ENCODE measurements at places on chromosomes 4 and X.

GRCh38 chr4:89249313-89249712 is 58.3 kb downstream of the GPRIN3 start:
- DNase-seq, result no peak

- DNase-seq, result peak; percentile 27
These were observed 23.7 kb downstream of the ELF4 start for GRCh38 chrX:130086447-130087206.

DNA sequence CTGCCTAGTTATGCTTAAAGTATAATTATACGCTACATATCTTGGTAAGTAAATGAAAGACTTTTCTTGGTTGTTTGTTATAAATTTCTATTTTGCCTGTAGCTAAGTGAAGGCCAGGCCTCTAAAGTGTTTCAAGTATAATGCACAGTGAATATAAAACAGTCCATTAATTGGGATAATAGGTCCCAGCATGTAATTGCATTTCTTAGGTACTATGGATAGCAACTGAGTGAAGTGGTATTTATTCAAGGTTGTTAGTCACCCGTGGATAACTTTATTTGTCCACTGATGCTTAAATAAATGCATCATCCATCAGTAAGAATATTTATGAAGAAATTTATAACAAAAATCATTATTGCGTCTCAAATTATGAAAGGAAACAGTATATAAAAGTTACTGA is 59.1 kb downstream of the TEX13C start:
- DNase-seq, result no peak

DNA sequence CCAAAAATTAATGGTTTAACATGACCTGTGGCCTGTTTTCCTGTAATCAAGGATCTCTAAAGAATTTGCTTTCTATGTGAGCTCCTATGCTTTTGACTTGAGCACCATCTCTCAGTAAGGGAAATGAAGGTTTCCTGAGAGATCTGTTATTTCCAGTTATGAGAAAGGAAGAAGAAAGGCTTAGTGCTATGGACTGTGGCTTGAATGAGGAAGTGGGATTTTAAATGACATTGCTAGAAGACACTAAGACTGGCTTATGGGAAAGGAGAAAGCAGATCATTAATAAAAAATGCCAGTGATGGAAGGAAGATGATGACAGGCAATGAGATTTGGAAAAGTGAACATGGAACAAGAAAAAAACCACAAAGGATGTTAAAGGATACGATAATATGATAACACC is 285.4 kb downstream of the OPHN1 start:
- no peak for DNase-seq

- DNase-seq, result no peak
These were observed 49.5 kb downstream of the HS6ST2 start for GRCh38 chrX:132908891-132909290.

DNA sequence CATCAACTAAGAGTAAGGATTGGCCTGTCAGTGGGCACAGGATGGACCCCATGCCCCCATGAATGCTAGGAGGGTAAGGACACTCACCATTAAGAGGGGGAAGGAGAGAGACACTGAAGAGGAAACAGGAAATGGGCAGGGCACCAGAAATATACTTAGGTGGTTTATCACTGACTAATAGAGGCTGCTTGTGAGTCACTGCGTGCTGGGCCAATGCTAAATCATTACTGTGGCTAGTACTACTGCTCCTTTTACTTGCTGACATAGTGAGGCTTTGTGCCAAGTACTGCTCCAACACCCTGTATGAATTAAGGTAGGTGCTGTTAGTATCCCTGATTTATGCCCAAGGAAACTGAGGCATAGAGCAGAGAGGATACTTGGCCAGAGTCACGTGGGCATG is 130.4 kb upstream of the FRMPD4 start:
- DNase-seq, result no peak

DNA sequence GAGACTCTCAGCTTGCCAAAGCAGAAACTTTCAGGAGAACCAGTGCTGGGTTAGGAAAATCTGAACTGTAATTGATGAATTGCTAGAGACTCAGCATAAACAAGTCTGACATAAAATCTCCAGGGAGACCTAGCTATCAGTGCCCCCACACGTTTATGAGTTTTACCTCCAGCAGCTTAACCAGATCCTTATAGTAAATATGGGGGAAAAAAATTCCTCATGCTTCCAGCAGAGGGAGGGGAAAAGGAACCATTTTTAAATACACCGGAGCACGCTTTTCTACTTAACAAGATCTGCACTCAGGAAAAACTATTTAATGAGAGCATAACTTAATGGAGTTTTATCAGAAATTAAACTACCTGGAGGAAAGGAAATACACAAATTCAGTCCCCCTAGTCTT is 1040.7 kb upstream of the INTU start:
- no peak for DNase-seq

DNA sequence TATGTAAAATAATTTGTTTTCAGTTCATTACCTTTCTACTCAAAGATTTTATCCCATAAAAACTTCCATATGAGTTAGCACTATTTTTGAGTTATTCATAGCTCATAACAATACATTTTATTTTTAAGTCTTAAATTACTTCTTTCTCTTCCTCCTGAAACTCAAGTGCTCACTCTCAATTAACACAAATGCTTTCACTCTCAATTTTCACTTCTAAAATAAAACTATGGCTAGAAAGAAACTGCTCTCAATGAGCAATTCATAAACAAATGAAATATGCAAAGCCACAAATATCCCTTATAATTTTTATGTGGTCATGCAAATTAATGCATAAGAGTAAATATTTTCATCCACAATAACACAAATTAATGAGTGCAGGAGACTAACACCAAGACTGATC is 38.8 kb downstream of the MAML3 start:
- no peak for DNase-seq

DNA sequence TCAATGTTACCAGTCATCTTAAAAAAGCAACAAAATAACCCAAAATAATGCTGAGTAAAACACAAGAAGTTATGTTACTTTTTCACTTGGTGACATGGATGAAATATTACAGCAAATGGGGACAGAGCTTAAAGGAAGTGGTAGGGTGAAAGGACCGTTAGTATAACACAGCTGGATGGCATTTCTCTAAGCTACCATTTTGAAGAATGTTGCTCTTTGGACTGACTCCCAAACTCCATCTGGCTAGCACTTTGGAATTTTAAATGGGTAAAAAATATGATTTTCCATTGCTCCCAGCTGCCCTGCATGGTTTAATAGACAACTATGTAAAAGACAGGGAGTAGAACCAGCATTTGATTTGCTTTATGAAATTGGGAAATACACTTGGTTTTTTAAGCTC is 27.6 kb downstream of the CLCN5 start:
- DNase-seq, result no peak

GRCh38 chr4:41212616-41213203 is 1.6 kb downstream of the APBB2 start:
- DNase-seq, result no peak

- DNase-seq, result no peak
These were observed 42.2 kb upstream of the DHRSX start for GRCh38 chrX:2542826-2543521.

DNA sequence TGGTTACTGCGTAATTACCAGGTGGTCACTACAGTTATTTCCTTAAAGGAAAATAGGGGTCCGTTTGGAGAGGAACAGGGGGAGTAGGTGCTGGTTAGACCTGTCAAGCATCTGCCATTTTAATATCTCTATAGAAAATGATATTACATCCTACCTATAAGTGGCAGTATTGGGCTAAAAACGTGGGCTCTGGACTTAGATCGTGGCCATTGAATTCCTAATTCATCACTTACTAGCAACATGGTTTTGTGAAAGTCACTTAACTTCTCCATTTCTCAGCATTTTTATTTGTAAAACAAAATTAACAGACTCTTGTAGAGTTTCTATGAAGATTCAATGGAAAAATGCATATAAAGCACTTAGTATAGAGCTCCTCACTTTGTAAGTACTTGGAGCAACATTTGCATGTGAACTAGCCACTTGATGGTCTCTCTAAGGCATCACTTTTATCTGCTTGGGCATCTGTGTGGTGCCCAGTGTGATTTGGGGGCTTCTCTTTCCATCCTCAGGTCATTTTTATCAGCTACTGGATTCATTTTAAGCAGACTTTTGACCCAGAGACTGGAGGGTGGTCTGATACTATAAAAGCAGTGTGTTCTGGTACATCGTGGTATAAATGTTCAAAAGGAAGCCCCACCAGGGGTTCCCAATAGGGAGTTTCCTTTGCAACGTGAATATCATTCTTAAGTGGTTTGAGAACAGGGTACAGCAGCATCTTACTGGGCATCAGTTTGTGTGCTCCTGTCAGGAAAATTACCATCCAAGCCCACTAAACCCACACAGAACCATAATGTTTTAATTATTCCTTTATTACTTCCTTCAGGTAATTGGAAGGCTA is 42.7 kb upstream of the RASSF6 start:
- DNase-seq, result no peak

GRCh38 chrX:46328133-46328532 is 217.1 kb downstream of the ZNF674 start:
- no peak for DNase-seq

Measured in stimulated activated CD8-positive, alpha-beta memory T cell treated with anti-CD3 and anti-CD28 coated beads, Interleukin-7, amount 100 ng/mL, for 1 hour (primary cell).